ENCODE measurements at places on chromosomes 11 and 22.

DNA sequence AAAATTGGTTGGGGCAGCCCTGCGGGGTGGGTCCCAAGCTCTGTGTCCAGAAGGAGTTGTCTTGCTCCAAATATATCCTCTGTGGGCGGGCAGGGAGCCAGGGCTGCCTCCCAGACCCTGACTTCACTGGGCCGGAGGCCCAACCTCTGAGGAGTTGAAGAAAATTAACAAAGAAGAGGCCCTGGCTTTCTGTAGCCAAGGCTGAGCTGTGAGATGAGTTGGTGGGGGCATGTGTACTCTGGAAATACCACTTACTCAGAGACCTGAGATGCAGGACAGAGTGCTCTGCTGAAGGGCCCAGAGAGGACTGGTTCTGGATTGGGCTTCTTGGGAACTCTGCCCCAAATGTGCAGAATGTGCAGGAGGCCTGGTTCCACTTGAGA is 96.3 kb downstream of the SWAP70 start:
- DNase-seq = no peak

DNA sequence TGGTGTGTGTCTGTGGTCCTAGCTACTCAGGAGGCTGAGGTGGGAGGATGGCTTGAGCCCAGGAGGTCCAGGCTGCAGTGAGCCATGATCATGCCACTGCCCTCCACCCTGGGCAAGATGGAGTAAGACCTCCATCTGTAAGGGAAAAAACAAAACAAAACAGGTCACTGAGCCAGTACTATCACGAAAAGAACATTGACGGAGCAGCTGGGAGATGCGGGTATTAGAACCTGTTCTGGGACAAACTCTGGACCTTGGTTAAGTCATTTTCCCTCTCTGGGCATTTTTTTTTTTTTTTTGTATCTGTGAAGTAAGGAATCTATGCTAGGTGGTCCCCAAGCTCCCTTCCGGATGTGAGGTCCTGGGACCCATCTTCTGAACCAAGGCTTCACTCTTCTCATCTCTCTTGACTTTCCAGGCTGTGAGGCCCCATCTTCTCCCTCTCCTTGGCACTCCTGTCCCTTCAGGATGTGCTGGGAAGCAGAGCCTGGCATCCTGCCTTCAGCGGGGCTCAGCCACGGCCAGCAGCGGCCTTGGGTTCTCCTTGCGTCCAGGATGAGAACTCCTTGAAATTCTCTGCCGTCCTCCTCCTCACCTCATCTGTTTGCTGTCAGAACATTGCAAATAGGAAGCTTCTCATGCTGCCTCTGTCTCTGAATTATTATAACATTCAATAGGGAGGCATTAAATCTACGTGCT is 130.8 kb downstream of the GRIK4 start:
- DNase-seq = no peak

DNA sequence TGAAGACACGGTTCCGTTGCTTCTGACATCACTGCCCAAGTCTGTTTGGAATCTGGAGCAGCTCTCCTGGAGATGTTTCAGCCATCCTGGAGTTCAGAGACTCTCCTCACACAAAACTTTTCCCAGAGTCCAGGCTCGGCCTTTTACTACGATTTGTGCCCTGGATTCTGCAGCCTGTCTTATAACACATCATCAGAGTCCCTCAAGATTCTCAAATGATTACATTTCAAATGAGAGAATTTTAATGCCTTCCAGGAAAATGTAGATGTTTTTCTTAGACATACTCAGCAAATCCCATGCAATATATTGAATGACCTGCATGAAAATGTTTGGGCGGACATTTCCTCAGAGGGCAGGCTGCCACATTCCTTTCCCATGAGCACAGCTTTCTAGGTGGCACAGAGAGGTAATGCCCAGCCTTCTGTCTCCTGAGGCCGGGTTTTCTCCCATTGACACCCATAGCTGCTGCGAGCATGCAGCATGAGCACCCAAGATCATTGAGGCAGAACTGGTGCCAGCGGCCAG is 129.1 kb downstream of the SNX19 start:
- no peak for DNase-seq

GRCh38 chr22:37222440-37222971 is 10.2 kb upstream of the SSTR3 start:
- DNase-seq = peak; percentile 39

DNA sequence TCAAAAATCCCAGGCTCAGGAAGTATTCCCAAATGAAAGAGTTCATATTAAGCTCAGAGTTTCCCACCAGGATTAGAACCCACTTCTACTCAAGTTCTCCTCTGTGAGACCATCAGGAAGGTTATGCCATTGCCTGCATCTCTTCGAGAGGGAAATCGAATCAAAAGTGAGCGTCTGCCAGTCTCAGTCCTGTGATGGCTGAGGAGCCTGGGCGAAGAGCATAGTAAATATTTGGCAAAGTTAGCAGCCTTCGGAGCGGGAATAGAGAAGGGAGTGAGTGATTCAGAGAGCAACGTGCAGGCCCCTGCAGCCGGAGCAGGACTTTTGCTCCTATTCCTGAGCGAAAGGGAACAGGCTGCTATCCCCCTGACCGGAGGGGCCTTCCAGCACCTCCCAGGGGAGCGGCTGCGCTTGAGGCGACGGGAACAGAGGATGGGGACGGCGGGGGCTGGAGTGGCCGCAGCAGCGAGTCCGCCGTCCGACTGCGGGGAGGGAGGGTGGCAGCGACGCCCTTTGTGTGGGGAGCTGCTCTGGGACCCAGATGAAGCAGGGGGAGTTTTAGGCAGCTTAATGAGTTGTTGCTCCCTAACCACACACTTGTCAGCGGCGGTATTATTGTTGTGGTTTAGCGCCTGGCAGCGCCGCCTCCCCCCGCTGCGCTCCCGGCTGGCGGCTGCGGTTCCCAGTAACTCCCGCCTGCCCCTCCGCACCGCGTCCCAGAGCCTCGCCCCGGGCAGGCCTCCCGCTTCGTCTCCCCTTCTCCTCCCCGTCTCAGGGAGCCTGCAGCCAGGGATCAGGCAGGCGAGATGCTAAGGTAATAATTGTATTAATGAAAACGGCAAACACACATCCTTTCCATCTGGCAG is 21.7 kb upstream of the NRGN start:
- DNase-seq = no peak
